NCI-H2107 (cell line): ENCODE measurements at places on chromosomes 5 and 9.

DNA sequence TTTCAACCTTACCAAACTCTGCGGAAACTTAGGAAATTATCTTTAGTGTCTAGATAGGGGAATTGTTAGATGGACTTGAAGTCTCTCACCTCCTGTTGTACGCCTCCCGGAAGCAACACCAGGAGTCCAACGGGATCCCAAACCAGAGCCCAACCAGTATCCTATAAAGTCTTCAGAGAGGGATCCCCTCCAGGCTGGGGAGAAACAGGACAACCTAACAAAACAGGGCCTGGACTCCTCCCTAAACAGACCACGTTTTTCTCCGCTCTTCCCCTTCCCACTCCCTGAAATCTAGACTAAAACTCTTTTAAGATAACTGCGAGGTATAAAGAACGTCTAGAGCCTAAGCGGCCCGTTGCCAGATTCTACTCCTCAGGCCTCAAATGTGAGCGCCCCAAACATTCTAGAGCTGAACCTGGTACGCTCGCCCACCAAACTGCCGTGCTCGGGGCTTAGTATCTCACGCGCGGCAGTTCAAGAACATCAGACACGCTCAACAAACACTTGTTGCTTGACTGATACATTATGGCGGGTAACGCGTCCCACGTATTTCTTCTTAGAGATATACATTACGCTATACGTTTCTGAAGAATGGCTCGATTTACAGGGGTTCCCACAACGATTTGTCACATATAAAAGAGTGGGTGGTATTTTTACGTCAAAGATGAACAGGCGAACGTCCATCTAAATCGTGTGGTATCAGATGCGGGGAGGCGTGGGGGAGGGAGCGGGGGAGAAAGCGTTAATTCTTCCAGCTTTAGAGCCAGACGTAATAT, 663 bp upstream of the SMIM27 start:
- DNase-seq = no peak

DNA sequence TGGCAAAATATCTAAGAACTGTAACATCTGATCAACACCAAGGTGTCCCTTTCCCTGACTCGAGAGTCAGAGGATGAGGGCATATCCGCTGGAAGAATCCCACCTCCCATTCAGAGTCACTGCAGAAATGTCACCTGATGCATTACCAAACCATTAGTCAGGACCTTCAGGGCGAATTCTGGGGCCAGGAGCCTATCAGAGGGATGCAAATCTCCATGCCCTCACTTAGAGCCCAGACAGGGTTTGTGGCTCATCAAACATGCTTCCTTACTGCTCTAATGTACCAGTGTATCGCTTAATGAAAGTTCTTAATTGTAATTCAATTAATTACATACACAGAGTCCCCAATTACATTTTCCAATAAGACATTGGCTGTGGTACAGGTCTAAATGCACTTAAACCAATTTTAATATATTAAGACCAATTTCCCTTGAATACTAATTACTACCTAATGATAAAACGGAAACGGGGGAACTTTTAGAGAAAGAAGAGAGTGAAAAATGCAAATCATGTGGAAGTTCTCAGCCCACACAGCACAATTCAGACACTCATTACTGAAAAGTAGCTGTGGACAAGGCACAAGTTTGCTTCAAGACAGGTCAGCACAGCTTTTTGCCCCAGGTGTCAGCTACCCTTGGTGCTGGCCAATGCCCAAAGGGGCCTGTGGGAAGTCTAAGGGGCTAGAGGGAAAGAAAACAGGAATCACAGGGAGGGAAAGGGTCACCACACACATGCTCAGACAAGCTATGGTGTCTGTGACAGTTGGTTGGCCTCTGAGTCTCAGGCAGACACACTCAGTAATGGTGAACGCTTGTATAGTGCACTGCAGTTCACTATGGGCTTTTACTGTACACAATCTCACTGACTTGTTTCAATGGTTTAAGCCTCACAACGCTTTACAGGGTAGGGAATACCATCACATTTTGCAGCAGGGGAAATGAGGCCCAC, 211.6 kb downstream of the MAPKAP1 start:
- no peak for DNase-seq

- DNase-seq = no peak
These were observed 396.5 kb downstream of the ZNF608 start for GRCh38 chr5:124349931-124350330.

- no peak for DNase-seq
These were observed 71.2 kb upstream of the FREM1 start for GRCh38 chr9:14981291-14981950.

DNA sequence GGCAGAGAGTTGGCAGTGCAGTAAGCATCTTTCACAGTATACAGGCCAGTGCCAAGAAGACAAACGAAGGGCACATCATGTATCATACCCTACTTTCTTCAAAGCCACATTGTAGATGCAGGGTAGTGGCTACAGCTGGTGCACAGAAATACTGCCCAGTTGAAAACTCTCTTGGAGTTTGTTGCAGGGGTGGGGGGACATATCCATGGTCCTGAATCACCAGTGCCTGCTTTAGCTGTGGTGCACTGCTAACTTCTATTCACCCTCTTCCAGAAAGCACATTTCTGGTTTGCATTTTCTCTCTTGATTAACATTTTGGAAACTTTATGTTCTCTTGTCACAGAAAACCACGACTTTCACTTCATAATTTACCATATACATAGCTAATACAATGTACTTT, 196.6 kb downstream of the PAPPA start:
- DNase-seq = no peak

DNA sequence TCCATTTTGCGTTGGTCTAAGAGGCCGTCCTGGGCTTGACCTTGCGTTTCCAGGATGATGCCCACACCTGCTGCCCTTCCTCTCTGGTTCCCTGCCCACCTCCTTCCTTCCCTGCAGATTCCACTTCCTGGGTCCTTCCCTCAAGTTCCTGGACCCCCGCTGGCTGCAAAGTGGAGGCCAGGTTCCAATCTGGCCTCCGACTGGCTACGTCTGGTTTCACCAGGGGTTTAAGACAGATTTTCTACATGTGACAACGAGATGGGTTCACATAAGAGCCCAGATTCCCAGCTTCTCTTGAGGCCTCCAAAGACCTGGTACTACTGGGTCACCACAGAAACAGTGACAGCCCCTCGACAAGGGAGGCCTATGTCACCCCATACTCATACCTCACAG, 2.1 kb downstream of the MGAT4B start:
- DNase-seq = no peak

DNA sequence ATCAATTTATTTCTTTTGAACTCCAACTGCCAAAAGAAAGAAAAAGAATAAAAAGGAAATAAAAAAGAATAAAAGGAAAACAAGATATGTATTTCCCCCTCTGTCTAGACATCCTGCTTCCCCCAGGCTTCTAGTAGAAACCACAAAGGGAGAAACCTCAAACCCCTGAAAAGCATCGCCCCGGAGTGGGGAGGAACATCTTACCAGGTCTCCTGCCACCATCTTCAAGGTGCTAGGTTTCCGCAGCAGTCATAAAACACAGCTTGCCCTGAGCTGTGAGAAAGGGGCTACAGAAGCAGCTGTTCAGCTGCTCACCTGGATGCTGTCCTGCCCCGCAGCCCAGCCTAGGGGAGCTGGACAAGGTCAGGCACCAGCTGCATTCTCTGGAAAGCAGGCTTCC, 487.7 kb downstream of the GADD45G start:
- DNase-seq = no peak

- no peak for DNase-seq
These were observed 54.1 kb downstream of the USP20 start for GRCh38 chr9:129889122-129889940.

- DNase-seq = no peak
These were observed 171.0 kb upstream of the OTULINL start for GRCh38 chr5:14410394-14411201.

DNA sequence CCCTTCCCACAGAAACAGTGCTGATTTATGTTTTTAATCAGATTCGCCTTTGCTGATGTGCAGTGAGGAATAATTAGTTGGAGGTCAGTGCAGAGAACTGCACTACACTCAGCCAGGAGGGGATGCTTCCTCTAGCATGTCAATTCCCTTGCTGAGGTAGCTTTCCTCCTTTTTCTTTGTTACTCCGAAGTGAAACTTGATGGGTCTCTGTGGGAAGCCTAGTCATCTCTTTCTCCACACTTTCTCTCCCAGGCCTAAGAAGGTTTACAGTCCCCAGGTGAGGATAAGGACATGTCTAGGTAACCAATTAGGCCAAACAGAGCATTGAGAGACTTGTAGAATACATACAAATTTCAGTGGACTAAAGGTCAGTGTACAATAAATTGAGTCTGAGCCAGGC, 461.8 kb downstream of the KIF4B start:
- DNase-seq = no peak

GRCh38 chr5:123035360-123035917, 1.1 kb downstream of the PPIC start:
- DNase-seq = no peak

- DNase-seq = no peak
These were observed 24.5 kb upstream of the SEMA4D start for GRCh38 chr9:89522261-89522958.

- no peak for DNase-seq
These were observed 6.1 kb downstream of the TMEM250 start for GRCh38 chr9:136112541-136112940.

DNA sequence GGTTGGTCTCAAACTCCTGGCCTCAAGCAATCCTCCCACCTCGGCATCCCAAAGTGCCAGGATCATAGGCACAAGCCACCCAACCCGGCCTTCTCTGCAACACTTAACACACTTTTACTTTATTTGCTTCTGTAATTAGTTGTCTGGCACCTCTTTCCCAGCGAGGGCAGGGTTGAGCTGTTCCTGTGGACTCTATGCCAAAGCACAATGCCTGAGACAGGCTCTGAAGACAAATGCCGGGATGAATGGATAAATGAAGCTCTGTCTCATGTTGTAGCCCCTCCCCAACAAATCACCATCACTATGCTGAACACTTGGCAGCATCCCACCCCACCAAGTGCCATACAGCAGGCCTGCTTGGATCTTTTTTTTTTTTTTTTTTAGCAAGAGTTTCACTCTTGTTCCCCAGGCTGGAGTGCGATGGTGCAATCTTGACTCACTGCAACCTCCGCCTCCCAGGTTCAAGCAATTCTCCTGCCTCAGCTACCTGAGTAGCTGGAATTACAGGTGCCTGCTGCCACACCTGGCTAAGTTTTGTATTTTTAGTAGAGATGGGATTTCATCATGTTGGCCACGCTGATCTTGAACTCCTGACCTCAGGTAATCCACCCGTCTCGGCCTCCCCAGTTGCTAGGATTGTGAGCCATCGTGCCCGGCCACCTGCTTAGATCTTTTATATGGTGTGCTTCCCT, 21.3 kb downstream of the GPX3 start:
- DNase-seq = no peak

GRCh38 chr9:115941561-115942315, 211.9 kb upstream of the PAPPA start:
- no peak for DNase-seq

DNA sequence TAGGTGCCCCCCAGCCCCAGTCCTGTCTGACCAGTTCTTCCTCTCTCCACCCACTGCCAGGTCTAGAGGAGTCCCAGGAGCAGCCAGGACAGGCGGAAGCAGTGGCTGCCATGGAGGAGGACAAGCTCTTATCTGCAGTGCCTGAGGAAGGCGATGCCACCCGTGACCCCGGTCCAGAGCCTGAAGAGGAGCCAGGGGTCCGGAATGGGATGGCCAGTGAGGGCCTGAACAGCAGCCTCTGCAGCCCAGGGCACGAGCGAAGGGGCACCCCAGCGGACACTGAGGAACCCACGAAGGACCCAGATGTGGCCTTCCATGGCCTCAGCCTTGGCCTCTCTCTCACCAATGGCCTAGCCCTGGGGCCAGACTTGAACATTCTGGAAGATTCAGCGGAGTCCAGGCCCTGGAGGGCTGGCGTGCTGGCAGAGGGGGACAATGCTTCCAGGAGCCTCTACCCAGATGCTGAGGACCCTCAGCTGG, 13.8 kb downstream of the PSD2 start:
- DNase-seq = no peak
